ENCODE measurements at places on chromosomes 5 and 9. TPM values are rescaled to one million over a fixed set of nuclear protein-coding genes. Genes with fewer than 3 reads are reported as not detected.

The SNX24 gene
- 2.0 TPM for total RNA-seq

The PLAC8L1 gene
- total RNA-seq, result 0.96 TPM

The C9orf153 gene
- total RNA-seq, result 0.54 TPM

The CER1 gene
- not detected for total RNA-seq

The ANKH gene
- 39.1 TPM for total RNA-seq

The TXN gene
- total RNA-seq, result 327 TPM

The CCDC69 gene
- total RNA-seq, result 53.6 TPM

The PTGR1 gene
- 1.1 TPM for total RNA-seq

The SHISAL2B gene
- not detected for total RNA-seq
